Stimulated activated CD4-positive, alpha-beta T cell treated with anti-CD3 and anti-CD28 coated beads, TNF-alpha, amount 100 ng/mL, for 48 hours (primary cell): ENCODE measurements at places on chromosomes 3 and 15.

DNA sequence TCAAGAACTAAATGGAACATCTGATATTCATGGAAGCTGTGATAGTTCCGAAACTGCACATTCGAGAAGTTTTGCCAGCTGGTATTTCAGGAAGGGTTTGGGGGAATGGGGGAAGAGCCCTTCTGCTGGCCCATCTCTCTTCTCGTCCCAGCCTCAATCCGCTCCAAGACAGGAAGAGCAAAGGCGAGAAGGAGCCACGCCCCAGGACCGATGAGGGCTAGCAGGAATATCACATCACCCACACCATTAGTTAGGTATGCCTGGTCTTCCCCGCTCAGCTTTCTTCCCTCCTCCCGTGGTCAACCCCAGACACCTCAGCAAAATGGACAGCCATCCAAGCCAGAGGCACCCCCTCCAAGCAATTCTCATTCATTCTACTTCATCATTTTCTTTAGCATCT lies 14.9 kb upstream of the PCSK6 start:
- DNase-seq = no peak

- no peak for DNase-seq
Observed at GRCh38 chr3:8610951-8611350, 33.6 kb downstream of the SSUH2 start.

DNA sequence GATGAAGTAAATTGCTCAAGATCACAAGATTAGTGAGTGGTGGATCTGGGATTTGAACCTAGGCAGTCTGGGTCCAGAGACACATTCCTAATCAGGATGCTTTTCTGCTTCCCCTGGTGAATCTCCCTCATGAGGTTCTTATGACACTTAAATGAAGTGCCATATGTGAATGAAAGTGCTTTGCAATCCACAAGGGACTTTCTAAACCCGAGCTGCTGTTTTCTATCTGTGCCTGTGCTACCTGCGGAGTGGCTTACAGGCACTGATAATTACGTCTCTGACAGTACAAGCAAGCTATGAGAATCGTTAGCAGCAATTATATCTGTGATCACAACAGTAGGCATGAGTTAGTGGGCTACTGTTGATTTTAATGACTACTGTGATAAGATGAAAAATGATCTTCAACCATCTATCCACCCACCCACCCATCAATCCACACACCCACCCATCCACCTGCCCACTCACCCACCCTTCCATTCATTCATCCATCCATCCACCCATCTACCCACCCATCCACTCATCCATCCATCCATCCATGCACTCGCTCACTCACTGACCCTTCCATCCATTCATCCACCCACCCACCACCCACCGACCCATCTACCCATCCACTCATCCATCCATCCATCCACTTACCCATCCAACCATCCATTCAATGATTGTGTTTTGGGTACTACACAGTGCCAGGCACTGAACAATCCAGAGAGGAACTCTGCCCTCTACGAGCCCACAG lies 51.8 kb downstream of the ATP2B2 start:
- no peak for DNase-seq

- DNase-seq = no peak
Observed at GRCh38 chr15:72168131-72168807, 29.3 kb downstream of the GRAMD2A start.

DNA sequence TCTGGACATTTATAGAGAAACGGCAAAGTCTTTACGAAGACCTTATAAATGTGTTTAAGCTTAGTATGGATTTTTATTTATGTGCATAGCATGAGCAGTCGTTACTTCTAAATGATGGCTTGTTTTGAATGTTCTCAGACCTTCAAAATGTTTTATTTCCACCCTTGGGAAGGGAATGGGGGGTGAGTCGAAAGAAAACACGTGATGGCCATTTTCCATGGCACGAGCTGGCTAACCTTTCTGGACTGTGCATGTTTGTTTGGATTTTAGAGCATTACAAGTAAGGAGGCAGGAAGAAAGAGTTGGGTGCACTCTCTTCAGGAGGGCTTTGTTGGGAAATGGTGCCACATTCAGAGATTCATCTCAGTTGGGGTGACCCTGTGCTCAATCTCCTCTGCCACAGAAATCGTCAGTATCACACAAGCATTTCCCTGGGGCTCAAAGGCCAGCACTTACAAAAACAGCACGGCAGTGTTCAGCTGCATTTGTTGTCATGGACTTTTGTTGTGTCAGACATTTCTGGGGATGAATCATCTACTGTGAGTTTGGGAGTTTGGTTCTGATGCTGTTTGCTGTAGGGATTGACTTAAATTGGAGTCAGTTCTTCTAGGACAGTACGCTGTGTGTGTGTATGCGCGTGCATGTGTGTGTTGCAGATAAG lies 52.3 kb upstream of the ADAMTS9 start:
- DNase-seq = no peak

- no peak for DNase-seq
Observed at GRCh38 chr3:107208100-107208499, 169.1 kb upstream of the CCDC54 start.

GRCh38 chr3:117632191-117632590 lies 922.6 kb downstream of the TUSC7 start:
- DNase-seq = no peak

DNA sequence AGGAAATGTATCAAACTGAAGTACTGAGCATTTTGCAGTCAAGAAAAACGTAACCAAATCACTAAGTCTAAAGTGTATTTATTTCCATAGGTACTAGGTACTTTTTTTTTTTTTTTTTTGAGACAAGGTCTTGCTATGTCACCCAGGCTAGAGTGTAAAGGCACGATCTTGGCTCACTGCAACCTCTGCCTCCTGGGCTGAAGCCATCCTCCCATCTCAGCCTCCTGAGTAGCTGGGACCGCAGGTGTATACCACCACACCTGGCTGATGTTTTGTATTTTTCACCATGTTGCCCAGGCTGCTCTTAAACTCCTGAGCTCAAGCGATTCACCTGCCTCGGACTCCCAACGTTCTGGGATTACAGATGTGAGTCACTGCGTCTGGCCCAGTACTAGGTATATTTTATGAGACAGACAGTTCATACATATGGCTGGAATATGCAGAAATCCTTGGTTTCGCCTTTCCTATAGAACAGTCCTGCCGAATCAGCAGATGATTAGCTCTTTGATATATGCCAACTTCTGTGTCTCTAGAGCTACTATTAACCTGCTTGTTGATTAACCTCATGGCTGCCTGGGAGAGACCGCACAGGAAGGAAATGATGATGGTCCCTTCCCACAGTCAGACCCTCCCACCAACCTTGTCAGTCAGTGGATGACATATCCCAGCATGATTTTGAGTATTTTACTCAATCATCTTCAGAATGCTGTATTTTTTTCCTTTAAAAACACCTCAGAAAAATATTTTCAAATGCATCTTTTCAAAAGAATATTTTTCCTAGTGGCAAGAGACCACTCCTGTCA lies 32.3 kb downstream of the TMOD3 start:
- DNase-seq = no peak

DNA sequence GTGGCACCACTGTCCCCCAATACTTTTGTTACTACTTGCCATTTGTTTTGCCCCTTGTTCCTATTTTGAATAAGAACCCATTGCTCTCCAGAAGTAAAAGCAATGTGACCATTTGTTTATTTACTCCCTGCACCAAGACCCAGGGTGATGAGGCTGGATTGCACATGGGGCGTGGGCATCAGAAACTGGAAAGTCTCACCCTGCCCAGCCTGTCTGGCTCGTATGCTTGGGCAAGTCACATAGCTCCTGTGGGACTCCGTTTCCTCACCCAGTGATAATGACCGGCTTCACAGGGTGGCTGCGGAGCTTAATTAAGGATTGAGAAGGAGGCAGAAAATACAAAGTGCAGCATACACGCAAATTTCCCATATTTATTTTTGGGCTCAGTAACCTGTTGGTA lies 167.7 kb upstream of the ICE2 start:
- no peak for DNase-seq

- DNase-seq = no peak
Observed at GRCh38 chr3:104206925-104207324, 1159.8 kb upstream of the ALCAM start.

- no peak for DNase-seq
Observed at GRCh38 chr3:195803289-195803908, 8.3 kb downstream of the MUC4 start.

DNA sequence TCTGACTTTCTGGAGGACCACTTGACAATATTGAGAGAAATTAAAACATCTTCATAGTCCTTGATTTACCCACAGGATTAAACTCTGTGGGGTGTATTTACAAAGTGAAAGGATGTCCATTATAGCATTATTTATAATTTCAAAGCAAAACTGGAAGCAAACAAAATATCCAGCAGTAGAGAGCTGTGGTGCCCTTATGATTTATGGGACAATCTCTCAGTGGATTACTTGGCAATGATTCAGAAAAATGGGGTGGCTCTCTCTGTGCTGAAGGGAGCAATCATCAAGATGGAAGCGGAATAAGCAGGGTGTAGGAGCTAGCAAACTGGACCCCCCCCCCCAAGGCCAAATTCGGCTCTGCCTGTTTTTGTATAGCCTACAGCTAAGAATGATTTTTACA lies 9.0 kb downstream of the PPCDC start:
- no peak for DNase-seq

GRCh38 chr3:70959506-70960291 lies 623.8 kb downstream of the FOXP1 start:
- DNase-seq = no peak

DNA sequence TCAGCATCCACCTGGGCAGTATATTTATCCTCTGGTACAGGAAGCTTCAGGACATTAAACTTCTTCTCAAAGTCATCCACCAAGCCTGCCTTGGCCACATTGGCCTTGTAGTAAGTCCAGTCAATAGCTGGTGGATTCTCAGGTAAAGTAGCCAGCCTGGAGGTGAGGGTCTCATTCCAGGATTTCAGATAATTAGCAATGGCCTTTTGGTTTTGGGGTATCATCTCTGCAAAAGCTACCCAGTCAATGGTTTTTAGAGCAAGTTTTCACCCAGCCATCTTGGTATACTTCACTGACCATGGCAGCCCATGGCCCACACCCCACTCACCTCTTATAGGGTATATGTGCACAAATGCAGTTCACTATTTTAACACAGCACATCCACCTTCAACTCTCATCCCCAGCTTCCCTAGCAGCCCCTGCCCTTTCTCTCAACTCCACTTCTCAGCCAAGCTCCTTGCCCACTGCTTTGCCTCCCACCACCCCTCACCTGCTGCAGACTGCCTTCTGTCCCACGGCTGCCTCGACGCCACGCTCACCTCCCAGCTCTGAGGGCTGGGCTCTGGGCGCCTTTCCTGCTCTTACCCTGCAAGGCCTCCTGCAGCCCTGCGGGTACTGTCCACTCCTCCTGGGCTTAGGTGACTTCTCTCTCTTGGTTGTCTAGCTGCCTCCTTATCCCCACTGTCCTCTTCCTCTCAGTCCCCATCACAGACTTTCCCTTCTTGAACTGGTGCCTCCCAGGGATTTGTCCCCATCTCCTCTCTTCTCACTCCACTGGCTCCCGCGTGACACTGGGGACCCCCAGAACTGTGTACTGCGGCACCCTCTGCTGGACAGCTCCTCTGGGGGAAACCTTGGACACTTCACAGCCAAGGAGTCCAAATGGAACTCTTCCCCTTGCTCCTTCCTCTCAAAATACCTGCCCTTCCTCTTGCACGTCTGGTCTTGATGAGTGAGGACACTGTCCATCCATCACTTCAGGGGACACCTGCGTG lies 1.7 kb upstream of the TGM5 start:
- no peak for DNase-seq

DNA sequence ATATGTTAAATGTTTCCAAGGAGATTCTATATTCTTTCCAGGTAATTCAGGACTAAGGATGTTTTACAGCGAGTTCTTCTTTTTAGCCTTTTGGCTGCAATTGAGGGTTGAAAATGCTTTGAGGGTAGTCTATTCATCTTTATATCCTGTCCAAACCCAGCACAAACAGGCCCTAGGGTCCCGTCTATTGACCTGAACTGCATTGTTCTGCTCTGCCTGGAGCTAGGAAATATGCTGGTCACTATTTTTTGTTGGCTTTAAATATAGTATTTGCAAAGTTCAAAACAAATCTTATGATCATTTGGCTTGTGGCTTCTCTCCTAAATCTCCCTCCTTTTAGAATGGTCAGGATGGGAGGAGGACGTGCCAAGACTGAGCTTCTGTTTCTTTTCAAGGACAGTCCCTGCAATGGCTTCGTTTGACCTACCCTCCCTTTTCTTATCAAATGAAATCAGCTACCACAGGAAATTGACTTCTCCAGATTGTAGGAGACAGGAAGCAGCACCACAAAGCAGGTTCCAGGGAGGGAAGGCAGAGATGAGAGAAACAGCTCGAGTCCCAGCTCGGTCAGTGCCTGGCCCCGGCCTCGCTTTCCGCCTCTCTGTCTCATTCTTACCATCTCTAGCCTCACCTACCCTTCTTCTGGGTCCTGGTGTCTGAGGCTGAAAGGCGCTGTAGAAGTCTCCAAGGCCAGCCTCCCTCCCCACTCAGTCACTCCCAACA lies 27.6 kb upstream of the NRROS start:
- no peak for DNase-seq

DNA sequence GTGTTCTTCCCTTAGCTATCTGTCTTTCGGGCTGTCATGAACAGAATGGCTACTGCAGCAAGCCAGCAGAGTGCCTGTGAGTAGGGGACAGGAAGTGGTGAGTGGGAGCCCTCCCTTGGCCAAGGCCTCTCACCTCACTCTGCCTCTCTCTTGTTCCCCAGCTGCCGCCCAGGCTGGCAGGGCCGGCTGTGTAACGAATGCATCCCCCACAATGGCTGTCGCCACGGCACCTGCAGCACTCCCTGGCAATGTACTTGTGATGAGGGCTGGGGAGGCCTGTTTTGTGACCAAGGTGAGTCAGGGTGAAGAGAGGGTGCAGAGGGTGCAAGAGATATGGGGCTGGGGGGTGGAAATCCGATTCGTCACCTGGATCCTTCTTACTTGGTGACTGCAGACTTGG lies 3.0 kb downstream of the DLL4 start:
- no peak for DNase-seq

GRCh38 chr3:55069950-55070349 lies 142.1 kb upstream of the LRTM1 start:
- DNase-seq = no peak

- DNase-seq = no peak
Observed at GRCh38 chr3:128931046-128931445, 51.6 kb downstream of the ACAD9 start.

DNA sequence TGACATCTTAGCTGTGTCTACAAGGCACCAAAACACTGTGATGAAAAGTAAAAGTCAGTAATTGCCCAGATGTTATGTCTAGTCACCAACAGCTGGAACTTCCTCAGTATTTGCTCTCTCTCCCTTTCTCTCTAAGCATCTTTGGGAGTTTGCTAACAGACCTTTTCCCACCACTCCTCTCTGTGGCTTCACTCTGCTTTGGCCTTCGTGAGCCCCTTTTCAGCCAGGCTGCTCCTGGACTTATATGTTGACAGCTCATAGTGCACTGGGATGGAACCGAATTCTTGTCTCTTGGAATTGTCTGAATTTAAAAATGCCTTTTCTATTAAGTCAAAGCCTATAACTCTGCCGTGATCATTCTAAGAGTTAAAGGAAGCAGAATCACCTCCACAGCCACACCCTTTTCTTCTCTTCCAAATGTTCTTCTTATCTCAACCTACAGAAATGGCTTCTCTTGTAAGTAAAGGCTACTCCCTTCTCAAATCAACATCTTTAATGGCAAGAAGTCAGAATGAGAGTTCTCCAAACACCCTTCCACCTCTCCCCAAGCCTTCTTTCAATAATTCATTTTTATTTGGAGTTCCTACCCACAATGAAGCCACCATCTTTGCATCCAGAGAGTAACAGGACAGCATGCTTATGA lies 17.2 kb upstream of the FOXP1 start:
- no peak for DNase-seq
